Ammon's horn (tissue), 1 donor: ENCODE measurements at places on chromosomes 6 and 20.
A peak's percentile ranks its signal among the peaks of the same experiment; 100 is the strongest.

GRCh38 chr20:19784511-19785172 is 26.6 kb downstream of the RIN2 start:
- peak; percentile 91 for DNase-seq

DNA sequence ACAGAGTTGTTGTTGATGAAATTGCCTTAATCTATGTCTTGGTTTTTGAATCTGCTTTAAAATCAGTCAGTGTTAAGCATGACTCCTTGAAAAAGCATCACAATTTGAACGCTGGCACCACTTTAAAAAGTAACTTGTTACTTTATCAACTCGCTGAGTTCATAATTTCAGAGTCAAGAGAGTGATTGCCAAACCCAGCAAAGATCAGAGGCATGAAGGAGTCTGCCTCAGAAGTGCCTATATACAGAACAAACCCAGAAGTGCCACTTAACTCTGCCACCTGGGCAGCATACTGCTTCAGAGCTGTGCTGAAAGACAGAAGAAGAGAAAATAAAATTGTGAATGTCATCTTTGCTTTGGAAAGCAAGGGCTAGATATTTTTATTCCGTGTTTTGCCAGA is 73.6 kb upstream of the HCRTR2 start:
- no peak for DNase-seq

GRCh38 chr6:170134031-170134470 is 156.8 kb downstream of the DLL1 start:
- DNase-seq, result no peak

DNA sequence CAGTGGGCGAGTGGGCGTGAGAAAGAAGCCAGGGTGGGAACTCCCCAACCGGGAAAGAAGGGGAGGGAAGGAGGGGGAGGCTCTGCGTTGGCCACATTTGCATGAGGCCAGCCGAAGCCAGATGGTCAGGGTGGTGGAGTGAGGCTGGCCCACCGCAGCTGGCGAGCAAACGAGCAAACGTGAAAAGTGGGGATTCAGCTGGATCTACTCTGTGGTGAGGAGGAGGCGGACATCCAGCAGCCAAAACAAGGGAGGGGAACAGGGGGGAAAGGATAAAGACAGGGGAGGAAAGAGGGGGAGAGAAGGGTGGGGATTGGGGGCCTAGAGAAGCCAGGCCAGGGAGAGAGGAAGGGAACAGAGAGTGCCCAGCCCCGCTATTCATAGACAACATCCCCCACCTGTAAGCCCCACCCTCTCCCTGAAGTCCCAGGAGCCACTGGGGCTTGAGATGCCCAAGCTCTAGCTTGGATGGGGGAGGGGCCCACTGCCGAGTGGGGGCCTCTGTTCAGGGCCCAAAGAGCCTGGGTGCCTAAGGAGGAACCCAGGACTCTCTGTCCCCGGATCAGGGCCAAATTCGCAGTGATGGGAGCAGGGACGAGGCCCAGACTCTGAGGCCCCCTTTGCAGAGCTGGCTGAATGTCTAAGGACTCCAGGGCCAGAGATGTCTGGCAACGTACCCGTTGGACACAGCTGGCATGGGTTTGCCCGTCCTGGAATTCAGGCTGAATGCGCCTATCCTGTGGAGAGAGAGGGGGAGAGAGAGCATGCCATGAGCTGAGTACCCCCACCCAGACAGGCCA is 45.1 kb downstream of the CPNE5 start:
- DNase-seq, result peak; percentile 54

GRCh38 chr20:53055367-53056067 is 83.4 kb downstream of the TSHZ2 start:
- DNase-seq, result no peak

DNA sequence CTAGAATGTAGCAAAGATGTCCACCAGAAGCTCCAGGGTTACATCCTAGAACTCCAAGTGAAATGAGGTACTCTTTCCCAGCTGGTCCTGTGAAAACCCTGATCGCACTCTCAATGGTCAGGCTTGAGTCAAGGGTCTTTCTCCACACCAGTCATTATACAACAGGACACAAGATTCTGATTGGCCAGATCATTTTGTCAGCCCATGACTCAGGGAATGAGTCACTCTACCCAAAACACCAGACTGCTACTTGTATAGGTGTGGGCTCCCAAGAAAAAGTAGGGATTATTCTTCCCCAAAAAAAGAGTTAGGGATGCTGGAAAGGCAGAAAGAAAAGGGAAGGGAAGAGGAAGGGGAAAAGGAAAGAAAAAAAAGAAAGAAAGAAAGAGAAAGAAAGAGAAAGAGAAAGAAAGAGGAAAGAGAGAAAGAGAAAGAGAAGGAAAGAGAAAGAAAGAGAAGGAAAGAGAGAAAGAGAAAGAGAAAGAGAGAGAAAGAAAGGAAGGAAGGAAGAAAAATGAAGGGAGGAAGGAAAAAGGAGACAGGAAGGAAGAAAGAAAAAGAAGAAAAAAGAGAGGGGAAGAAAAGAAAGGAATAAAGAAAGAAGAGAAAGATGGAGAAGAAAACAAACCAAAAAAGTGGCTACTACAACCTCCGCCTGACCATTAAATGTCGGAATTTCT is 30.5 kb downstream of the ANKEF1 start:
- DNase-seq, result no peak

DNA sequence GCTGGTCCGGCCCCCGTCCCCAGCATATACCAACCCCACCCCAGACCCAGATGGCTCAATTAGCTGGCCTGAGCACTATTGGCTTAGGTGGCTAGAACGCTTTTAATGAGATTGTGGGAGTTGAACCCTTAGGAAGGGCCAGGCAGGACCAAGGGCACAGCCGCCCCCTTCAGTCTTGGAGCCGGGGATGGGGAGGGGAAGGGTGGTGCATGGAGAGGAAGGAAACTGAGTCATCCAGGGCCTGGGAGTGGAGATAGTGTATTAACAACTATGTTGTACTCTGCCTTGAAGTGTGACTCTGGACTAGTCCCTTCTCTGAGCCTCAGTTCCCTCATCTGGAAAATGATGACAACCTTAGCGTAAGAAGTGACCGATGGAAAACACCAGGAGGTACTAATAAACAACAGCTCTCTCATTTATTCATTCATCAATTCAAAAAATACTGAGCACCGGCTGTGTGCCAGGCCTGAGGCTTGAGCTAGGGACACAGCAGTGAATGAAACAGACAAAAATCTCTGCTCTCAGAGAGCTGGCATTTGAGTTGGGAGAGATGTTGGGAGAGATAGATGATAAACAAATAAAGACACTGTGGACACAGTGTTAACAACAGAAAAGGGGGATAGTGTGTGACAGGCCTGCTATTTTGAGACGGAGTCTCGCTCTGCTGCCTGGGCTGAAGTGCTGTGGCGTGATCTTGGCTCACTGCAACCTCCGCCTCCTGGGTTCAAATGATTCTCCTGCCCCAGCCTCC is 11.5 kb downstream of the PEDS1 start:
- DNase-seq, result no peak

DNA sequence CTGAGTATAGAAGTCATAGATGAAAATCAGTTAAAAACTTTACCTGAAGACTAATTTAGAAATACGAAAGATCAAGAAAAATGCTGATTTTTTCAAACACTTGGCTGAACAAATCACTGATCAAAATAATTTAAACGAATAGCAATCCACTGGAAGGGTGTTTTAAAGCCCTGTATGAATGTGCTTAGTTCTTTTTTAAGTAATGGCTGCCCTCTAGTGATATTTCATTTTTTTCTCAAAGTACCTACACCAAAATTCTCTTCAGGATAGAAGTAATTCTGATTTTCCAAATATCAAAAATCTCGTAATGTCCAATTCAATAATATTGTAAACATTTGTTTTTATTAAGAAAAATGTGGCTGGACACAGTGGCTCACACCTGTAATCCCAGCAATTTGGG is 32.5 kb downstream of the AKAP7 start:
- DNase-seq, result no peak

GRCh38 chr20:36496707-36497669 is 44.3 kb upstream of the MYL9 start:
- DNase-seq, result no peak

GRCh38 chr20:40582531-40582930 is 106.5 kb downstream of the MAFB start:
- DNase-seq, result no peak

- no peak for DNase-seq
These were observed 644 bp downstream of the RBL1 start for GRCh38 chr20:37095108-37095598.

- DNase-seq, result no peak
These were observed 97.6 kb downstream of the FAM50B start for GRCh38 chr6:3946778-3947177.

GRCh38 chr6:21496706-21497105 is 96.8 kb upstream of the SOX4 start:
- DNase-seq, result no peak

- no peak for DNase-seq
These were observed 171.3 kb downstream of the CDC5L start for GRCh38 chr6:44558832-44559251.

GRCh38 chr6:147278891-147279290 is 74.7 kb downstream of the STXBP5 start:
- no peak for DNase-seq

DNA sequence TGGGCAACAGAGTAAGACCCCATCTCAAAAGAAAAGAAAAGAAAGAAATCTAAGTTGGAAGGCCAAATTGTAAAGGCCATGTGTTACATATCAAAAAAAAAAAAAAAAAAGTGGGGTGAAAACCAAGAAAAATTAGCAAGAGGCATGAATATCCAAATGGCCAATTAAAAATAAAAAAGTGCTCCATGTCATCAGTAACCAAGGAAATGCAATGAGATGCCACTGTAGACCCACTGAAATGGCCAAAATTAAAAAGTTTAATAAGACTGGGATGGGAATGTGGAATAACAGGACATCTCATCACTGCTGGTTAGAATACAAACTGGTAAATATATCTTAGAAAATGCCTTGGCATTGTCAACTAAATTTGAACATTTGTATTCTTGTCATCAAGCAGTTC is 30.1 kb upstream of the BCLAF1 start:
- DNase-seq, result no peak

DNA sequence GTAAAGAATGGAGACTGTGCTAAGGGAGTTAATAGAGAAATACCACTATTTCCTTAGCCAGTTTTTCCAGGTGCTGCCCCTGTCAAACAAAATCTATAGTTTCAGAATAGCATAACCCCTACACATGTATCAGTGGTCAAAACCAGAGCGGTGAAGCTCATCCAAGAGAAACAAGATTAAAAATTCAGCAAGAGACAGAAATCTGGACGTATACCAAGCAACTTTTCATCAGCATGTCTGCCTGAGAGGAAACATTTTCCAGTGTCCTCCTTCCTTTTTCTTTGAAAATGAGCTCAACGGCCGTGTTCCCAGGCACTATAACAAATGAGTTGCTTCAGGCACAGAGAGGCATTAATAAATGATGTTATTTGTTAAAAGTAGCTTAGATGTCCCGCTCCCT is 416.5 kb downstream of the BCKDHB start:
- DNase-seq, result no peak

DNA sequence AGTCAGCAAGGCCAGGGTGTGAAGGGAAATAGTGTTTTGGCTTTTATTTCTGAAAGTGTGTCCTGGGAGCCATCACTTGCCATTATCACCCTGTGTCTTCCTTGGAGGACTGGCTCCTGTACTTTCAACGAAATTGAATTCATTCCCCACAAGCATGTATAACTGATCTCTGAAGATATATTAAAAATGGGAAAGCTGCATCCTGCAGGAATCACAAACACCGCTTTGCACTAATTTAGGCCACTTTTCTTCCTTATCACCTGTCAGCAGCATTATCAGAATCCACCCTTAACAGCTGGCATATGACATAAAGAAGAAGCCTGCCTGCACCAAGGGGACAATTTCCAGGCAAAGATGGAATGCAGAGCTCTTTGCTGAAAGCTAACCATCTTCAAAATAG is 56.2 kb downstream of the LAMP5 start:
- no peak for DNase-seq

DNA sequence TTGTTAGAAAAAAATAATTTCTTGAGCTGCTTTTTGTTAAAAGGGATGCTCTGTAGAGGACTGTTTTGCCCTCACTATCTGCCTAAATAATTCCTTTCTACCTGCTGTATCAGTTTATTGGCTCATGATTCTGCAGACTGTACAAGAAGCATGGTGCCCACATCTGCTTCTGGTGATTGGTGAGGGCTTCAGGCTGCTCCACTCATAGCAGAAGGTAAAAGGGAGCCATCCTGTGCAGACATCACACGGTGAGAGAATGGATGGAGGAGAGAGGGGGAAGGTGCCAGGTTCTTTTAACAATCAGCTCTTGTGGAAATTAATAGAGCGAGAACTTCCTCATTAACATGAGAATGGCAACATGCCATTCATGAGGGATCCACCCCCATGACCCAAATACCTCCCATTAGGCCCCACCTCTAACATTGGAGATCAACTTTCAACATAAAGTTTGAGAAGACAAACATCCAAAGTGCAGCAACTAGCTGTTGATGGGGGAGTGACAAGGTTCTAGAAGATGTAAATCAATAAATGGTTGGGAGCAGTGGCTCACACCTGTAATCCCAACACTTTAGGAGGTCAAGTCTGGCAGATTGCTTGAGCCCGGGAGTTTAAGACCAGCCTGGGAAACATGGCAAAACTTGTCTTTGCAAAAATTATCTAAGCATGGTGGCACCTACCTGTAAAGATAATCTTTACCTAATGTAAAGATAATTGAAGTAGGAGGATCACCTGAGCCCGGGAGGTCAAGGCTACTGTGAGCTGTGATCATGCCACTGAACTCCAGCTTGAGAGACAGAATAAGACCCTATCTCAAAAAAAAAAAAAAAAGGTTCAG is 15.7 kb upstream of the AHCY start:
- DNase-seq, result no peak

GRCh38 chr6:154872542-154873114 is 122.5 kb upstream of the TIAM2 start:
- no peak for DNase-seq

DNA sequence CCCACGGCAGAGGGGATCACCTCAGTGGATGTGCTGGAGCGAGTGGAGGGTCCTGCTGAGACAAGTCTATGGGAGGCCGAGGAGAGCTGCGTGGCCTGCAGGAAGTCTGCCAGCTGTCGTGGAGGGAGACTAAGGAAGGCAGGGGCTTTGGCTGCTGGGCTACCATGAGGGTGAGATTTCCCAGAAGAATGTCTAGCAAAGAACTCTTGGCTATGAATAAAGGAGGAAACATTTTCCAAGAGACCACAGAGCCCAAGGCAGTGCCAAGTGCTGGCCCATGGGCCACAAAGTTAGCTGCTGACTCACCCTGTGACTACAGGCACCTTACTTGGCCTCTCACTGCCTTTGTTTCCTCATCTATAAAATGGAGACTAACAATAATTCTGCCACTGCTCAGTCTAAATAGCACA is 73.4 kb downstream of the PRDM1 start:
- DNase-seq, result no peak

- DNase-seq, result peak; percentile 67
These were observed 84.1 kb upstream of the EPB41L1 start for GRCh38 chr20:36070451-36070850.

DNA sequence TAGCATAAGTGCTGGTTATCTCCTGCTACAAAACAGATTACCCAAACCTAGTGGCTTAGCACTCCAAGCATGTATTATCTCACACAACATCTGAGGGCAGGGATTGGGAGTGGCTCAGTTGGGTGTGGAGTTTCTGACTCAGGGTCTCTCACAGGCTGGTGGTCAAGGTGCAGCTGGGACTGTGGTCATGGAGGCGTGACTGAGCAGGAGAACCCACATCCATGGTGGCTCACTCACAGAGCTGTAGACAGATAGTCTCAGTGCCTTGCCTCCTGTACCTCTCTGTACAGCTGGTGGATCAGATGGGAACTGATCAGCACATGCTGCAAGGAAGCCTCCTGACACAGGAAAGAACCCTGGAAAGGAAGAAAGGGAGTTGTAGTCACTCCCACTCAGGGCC is 83.1 kb upstream of the CST7 start:
- no peak for DNase-seq

- DNase-seq, result no peak
These were observed 19.8 kb upstream of the COX7A2 start for GRCh38 chr6:75263401-75263750.
